ENCODE measurements at places on chromosomes 4 and X. TPM values are rescaled to one million over a fixed set of nuclear protein-coding genes. Genes with fewer than 3 reads are reported as not detected.
A peak's percentile ranks its signal among the peaks of the same experiment; 100 is the strongest.

Gene FABP2
- not detected for polyA plus RNA-seq

GRCh38 chr4:73730292-73730691, 10.1 kb upstream of the CXCL8 start:
- DNase-seq: peak; percentile 72

DNA sequence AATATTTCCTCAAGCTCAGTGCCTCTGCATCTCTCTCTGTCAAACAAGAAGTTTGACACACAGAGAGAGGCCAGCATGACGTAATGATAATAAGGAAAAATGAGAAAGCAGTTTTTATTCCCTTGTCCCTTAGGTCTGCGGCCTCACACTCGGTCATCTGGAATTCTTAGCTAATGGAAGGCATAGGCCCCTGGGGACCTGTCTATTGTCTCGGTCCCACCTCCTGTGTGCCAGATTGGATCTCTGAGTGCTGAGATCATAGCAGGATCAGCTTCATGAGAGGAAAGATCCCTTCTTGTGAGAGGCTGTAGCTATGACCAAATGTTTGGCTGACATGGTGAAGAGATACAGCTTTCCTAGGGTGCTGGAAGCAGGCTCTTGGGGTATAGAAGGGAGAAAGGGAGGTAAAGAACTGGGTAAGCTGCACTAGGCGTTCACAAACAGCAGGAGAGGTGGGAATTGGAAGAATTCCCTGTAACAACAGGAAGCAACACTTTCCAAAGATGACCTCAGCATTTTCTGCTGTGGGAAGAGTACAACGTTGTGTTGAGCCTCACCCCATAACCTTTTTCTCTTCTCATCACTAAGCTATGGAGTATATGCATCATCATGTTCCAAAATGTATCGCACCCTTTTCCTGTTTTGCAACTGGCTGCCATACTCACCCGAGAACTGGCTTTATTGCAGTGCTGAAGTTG, 20.2 kb downstream of the TMEM31 start:
- DNase-seq: peak; percentile 88

DNA sequence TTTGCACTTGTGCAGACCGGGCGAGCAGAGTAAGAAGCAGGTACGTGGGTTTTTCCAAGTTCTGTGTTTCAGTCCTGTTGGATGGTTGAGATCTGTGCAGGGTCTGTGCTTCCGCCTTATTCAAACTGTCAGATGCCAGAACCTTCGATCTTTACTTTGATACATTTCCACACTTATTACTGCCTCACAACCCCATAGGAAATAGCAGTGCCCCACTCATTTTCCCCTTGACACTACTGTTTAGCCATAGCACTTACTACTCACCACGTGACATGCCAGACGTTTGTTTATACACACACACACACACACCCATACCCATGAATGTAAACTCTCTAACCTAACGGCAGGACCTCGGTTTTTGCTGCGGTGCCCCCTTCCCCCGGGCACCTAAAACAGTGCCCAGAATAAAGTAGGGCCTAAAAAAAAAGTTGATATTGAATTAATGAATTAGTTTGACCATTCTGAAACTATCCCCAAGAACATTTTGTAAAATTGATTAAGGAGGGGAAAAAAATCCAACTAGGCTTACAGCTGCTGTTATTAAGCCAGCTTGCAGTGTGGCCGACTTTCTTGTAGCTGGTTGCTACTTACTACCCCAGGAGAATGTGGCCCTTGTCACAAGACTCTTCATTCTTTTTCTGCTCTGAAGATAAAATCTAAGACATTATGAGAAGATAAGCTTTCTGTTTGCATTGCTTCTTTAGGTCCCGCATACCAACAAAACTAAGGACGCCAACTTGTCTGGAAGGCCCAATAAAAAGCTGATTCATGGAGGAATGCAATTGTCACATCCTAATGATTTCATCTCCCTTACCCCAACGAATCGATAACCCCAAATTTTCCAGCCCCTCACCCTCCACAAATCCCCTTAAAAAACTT, 704 bp upstream of the SEPSECS start:
- peak; percentile 66 for DNase-seq

- no peak for DNase-seq
Observed at GRCh38 chrX:7055386-7056137, 92.0 kb upstream of the STS start.

DNA sequence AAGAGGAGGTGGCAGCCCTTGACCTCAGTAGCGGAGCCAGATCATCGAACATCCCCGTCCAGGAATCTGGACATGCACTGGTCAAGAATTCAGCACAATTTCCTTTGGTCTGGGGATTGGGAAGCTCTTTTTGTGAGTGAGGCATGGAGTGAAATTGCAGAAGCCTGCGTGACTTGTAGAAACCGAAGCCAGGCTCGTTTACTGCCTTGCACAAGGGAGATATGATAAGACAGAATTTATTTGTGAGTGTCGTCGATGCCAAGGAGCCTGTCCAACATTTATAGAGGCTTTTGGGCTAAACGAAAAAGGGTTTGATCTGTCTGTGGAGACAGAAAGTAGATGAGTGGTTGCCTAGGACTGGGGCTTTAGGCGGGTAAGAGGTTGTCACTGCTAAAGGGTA, 50.6 kb downstream of the TBL1X start:
- no peak for DNase-seq

DNA sequence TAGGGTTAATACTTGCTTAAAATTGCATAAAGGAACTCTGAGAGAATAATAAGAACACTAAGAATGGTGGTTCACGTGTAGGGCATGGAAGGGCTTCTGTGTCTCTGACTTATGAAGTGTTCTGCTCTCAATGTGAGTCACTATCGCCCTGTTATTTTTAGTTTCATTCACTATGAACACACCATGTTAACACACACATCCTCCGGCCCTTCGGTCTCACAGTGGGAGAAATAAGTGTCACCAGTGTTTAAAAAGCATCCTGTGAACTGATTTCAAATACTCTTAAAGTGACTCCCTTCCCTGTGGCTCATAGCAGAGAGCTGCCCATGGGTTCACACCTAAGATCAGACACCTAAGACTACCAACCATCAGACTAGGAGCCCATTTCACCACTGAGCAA, 33.8 kb upstream of the FGFBP2 start:
- DNase-seq: peak; percentile 42

DNA sequence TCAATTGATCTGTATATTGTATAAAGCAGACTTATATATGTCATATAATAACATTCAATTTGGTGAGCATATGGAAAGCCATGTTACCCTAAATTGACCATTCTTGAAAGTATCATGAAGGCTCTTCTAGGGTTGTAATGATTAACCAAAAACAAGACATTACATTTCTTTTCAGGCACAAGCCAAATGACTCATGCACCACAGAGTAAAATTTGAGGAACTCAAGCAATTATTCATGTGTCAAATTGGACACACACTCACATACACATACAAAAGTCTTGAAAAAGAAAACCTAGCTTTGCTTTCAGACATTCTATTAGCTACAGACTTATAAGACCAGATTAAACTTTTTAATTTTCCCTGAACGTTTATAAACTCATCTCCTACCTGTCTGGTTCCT, 146.5 kb upstream of the PCDH18 start:
- peak; percentile 64 for DNase-seq
